ENCODE measurements at places on chromosomes 4 and X. TPM values are rescaled to one million over a fixed set of nuclear protein-coding genes. Genes with fewer than 3 reads are reported as not detected.

GRCh38 chr4:182404376-182404775 lies 161.2 kb downstream of the TENM3 start:
- no peak for DNase-seq

DNA sequence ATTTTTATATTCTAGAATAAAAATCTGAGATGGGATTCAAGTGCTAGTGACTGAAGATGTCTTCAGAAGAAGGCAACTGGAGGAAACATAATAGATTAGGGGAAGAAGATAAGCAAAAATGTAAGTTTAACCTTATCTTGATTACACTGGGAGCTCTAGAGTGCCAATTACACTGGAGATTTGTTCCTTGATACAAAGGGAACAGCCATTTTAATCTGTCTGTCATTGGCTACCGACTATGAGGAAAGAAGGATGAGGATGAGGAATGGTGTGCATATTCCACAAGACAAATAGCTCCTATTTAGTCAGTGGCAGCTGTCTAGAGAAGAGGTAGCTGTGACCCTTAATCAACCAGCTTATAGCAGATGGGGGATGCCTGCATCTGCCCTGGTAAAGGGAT lies 1034.5 kb upstream of the IGFBP7 start:
- DNase-seq, result no peak

DNA sequence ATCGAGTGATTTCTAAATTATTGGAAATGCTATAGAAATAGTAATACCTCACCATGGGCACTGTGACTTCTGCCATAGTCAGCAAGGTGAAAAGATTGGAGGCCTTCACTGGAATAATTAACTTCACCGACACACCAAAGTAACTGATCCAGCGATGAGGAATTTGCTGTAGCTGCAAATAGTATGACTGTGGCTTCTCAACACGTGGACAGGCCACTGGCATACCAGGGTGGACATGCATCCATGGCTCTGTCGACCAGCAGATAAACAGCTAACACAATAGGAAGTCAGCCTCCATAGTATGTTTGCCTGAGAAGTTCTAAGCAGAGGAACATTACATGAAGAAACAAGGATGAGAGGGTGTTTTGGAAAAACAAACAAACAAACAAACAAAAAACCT lies 10.9 kb upstream of the FAT4 start:
- no peak for DNase-seq

Gene SMIM31
- total RNA-seq, result not detected

Gene RAB9B
- 0.35 TPM for total RNA-seq

DNA sequence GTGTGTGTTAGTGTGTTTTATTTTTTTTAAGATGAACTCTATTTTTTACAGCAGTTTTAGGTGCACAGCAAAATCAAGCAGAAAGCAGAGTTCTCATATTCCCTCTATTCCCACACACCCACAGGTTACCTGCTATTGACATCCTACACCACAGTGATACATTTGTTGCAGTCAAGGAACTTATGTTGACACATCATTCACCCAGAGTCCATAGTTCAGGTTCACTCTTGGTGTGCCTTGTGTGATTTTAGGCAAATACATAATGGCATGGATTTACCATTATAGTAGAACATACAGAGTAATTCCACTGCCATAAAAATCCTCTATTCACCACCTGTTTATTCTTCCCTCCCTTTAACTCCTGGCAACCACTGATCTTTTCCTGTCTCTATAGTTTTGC lies 28.7 kb downstream of the DIAPH2 start:
- no peak for DNase-seq

- no peak for DNase-seq
Measured at GRCh38 chrX:151977009-151977408, 2.5 kb upstream of the GABRE start.

DNA sequence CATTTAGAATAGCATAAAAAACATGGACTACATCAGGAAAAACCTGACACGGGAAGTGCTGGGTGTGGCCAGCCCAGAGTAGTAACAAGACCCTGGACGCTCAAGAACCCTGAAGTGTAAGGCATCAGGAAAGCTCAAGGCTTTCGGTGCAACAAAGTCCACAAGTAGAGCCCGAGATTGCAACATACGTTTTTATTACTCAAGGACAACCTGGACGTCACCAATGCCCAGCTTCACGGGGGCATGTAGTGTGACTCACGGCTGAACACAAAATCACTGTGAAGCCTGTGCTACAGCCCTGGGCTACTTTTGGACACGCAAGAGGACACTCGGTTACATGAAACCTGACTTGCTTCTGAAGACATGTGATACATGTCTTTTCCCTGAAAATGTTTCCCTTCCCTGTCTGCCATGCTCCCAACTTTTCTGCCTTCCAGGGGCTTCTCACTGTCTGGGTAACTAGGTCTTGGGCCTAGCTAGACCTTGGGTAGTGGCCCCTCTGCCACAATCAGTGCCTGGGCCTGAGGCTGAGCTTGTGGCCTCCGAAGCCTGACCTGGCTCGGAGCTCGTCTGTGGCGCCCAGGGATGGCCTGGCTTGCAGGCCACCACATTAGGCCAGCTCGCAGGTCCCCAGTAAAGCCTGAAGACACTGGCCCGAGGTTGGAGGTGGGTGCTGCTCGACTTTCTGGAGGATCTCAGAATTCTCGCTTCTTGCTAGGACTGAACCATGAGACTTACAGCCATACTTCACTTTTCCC lies 9.2 kb downstream of the IRAK1 start:
- no peak for DNase-seq

Gene CXorf49
- total RNA-seq, result not detected
